Hematopoietic multipotent progenitor cell treated with erythropoietin and hydrocortisone succinate and interleukin-3 and kit ligand, for 8 days (in vitro differentiated cells): ENCODE measurements at places on chromosomes 12 and 14.

DNA sequence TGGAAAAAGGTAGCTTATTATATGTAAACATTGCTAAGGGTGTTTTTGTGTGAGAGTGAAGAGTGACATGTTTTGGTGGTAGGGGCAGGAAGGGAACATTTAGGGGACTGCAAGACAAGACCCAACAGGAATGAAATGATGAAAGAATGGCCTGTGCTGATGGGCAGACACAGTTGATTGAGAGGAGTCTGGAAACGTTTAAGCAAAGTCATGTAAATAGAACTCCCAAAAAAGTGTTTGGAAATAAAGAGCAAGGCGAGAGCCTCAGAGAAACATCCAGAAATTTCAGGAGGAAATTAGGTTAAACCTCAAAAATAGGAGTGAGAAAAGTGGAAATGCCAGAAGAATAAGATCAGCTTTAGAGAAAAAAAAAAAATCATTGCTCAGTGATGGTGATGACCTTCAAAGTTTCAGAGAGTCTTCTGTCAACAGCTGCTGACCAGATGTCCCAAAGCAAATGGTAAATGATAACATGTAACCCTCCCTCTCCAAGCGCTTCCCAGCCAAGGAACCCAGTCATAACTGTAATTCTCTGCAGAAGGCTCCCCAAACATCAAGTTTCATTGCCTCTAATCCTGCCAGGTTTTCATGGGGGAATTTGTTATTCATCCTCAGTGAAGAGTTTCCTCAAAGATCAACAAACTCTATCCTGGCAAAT, 223.2 kb upstream of the FAR2 start:
- DNase-seq = no peak

- no peak for DNase-seq
Observed at GRCh38 chr12:131101006-131101405, 147.3 kb downstream of the ADGRD1 start.

GRCh38 chr12:53313996-53314395, 7.4 kb downstream of the AAAS start:
- DNase-seq = no peak

- DNase-seq = no peak
Observed at GRCh38 chr12:114932806-114933205, 248.8 kb upstream of the TBX3 start.

- DNase-seq = no peak
Observed at GRCh38 chr12:48979602-48980388, 1.7 kb downstream of the WNT1 start.

DNA sequence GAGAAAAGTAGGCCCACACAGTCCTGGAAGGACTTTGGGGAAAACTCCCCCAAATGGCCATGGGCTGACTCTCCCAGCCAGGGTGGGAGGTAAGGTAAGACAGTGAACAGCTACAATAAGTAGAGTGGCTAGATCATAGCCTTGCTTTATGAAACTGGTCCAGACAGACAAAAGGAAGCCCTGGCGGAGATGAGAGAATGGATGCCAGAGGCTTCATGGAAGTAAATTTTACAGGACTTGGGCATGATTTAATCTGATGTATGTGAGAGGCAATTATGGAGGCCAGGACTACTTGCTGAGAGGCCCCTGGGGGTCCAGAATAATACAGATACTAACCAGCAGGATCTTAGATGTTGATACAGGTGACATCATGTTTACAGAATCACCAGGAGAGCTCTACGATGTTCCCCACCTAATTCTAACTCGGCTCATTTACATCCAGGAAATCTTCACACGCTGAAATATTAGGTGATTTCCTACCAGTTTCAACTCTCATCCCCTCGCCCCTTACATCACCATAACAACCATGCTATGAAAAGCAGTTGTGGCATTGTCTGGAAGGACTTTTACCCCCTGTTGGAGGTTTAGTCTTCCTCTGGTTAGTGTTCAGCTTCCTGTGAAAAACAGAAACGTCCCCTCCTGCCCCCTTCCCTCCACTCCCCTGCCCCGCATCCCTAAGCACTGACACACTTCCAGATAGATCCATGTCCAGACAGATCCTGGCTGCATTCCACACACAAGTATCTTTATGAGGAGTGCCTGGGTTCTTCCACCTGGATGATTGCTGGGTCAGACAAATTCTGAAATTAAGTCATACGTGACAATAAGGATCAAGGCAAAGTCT, 39.5 kb upstream of the NT5DC3 start:
- no peak for DNase-seq

GRCh38 chr14:99790978-99791376, 2.2 kb upstream of the EML1 start:
- DNase-seq = no peak
